Activated T-helper 17 cell treated with anti-CD3 and anti-CD28 coated beads, Interleukin-2, amount 50 U/mL, for 72 hours (primary cell): ENCODE measurements at places on chromosomes 4 and X. TPM values are rescaled to one million over a fixed set of nuclear protein-coding genes. Genes with fewer than 3 reads are reported as not detected.
A peak's percentile ranks its signal among the peaks of the same experiment; 100 is the strongest.

SUV39H1 gene
- total RNA-seq, result 24.2 TPM

DNA sequence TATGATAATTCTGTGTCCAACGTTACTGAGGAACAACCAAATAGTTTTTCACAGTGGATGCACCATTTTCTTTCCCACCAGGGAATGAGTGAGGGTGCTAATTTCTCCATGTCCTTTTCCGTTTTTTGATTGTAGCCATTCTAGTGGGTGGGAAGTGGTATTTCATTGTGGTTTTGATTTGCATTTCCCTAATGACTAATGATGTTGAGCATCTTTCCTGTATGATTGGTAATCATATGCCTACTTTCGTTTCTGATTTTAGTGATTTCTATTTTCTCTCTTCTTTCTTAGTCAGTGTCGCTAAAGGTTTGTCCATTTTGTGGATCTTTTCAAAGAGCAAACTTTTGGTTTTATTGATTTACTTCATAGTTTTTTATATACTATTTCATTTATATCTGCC is 32.1 kb upstream of the TEX13D start:
- ATAC-seq, result peak; percentile 84

ABLIM2 gene
- total RNA-seq, result 0.53 TPM

DNA sequence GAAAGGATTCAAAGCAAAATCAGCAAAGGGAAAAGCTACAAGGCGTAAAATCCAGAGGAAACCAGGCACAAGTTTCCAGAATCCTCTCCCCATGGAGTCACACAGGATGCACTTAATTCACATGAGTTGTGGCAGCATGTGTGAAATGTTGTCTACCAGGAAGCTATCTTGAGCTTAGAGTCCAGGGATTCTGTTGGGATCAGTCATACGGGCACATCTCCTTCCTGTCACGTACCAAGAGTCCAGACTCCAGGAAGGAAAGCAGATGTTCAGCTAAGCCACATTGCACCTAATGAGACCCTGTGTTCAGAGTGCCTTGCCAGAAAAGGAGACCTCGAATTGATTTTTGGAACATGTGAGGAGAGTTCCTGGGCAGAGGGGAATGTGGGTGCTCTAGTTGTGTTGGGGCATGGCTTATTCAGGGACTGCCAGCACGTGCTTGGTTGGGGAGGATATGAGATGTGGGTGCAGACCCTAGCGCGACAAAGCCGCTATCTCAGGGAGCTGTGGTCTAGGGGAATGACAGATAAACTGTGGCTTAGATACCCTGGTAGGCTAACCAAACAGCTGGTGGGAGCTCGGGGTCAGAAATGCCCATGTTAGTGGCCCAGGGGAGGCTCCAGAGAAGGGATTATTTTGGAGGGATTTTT is 70.0 kb downstream of the EVC start:
- no peak for ATAC-seq

DNA sequence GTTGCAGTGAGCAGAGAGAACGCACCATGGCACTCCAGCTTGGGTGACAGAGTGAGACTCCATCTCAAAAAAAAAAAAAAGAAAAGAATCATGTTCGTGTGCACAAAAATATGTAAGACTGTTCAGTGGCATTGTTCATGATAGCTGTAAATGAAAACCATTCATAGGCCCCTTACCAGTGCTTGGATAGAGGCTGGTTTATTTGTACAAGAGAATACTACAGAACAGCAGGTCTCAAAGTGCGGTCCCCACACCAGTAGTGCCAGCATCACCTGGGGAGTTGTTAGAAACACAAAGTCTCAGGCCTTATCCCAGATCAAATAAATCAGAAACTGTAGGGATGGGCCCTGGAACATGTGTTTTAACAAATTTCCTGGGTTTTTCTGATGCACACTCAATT is 12.7 kb upstream of the MRFAP1 start:
- no peak for ATAC-seq

STK32B gene
- not detected for total RNA-seq

MSANTD1 gene
- total RNA-seq, result 1.2 TPM

DNA sequence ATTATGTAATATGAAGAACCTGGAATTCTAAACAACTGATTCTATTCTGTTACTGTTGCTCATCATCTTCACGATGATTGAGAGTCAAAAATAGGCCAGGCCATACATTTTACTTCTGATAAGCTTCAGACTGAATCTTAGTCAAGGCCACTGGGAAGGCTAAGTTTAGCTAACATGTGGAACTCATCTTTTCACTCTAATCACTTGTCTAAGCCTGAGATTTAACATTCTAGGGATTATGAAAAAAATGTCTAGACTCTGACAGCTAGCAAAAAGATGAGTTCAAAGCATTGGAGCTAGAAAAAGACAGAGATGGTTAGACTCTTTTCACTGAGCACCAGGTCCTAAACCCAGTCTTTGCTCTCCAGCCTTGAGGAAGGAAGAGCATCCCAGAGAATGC is 656.2 kb upstream of the IGFBP7 start:
- ATAC-seq, result no peak

- ATAC-seq, result no peak
Observed at GRCh38 chr4:106676173-106676921, 307.8 kb upstream of the GIMD1 start.

DNA sequence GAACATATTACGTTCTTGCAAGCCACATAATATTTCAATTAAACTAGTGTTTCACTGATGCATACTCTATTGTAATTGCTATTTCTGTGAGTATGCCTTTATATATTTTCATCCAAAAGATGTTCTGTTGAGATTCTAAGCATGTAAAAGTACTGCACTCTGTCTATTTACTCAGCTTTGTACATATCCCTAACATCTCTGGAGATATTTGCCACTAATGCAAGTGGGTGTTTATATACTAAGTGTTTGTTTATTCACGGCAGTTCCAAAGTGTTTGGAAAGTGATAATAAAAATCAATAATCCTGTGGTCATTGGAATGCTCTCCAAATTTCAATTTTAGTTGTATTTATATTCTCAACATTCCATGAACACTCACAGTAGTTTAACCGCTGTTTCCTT is 1989.0 kb downstream of the C4orf33 start:
- ATAC-seq, result no peak

- ATAC-seq, result no peak
Observed at GRCh38 chrX:1397001-1397400, 5.1 kb upstream of the SLC25A6 start.

YTHDC1 gene
- 96.9 TPM for total RNA-seq

DNA sequence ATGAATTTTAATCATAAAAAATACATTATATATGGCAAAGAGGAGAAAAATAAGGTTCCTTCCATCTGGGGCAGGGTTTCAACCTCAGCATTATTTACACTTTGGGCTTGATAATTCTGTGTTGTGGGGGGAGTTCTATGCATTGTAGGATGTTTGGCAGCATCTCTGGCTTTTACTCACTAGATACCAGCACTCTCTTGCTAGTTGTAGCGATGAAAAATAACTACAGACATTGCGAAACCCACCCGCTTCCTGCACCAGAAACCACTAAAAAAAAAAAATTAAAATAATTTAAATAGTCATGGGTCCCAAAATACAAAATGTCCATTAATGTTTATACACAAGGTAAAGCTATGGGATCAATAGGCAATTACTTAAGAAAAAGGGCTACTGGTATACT is 52.7 kb downstream of the PPP3CA start:
- ATAC-seq, result no peak

DNA sequence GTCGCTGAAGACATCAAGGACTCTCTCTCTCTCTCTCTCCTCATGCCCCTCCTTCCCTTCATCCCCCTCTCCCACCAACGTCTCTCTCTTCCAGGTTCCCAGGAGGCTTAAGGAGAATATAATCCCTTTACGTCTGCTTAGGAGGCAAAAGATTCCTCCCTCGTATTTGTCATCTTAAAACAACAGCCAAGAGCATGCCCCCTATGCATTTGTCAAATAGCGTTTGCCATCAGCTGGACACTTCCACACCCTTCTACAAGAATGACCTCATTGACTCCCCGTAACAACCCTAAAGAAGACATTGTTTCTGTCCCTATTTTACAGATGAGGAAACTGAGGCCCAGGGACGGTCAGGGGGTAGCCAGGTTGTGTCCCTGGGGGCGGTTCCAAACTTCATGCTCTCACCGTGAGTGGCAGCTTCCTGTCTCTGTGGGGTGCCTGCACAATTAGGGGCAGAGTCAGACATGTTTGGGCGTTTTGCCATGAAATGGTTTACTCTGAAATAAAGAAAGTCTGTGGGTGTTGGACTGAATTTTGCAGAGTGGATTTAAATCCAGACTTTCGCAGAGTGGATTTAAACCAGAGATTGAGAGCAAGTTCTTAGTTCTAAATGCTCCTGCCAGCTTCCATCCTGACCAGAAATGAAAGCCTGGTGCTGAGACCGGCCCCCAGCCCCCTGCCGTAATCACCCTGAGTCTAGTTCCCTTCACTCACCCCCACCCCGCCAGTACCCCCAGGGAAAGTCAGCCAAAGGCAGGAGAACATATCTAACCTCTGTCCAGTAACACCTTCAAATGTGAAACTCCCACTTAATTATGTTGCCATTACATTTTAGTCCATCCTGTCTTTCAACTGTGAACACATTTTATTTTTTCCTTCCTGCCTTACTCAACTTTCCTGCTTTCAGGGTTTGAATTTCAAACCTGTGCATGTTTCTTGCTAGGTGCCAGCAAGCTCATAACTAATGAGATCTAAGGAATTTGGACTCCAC is 44.3 kb upstream of the TBL1X start:
- no peak for ATAC-seq

DNA sequence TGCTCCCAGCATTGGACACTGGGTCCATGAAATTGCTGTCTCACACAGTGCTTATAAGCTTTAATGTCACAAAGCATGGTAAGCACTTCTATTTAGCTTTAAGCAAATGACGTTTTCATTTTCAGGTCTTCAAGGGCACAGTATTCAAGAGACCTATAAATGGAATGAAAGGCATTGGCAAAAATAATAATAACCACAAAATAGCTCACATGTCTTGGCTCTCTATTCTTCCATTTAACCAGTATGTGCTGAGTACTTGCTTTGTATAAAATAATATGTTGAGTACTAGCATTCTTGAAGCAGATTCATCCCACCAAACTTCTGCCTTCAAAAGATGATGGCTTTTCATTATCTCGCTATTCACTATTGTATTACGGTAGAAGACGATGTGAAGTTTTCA is 203.0 kb downstream of the ADAMTS3 start:
- ATAC-seq, result no peak

SAGE1 gene
- not detected for total RNA-seq

DNA sequence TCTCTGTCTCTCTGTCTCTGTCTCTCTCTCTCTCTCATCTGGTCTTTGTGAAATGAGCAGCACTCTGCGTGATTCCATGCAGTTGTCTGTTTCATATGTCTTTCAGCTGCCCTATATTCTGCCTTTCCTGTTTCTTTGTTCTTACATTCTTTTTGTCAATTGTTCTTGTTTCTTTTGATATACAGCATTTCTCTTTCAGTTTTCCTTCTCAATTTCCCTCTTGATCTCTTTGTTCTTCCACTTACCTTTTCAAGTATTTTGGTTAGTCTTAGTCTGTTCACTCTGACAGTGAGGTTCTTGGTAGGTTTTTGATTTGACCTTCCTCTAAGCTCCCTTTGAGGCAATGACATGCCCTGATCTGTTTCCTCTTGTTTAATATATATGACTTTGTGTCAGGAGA is 20.4 kb downstream of the ZNF157 start:
- ATAC-seq, result peak; percentile 24

DNA sequence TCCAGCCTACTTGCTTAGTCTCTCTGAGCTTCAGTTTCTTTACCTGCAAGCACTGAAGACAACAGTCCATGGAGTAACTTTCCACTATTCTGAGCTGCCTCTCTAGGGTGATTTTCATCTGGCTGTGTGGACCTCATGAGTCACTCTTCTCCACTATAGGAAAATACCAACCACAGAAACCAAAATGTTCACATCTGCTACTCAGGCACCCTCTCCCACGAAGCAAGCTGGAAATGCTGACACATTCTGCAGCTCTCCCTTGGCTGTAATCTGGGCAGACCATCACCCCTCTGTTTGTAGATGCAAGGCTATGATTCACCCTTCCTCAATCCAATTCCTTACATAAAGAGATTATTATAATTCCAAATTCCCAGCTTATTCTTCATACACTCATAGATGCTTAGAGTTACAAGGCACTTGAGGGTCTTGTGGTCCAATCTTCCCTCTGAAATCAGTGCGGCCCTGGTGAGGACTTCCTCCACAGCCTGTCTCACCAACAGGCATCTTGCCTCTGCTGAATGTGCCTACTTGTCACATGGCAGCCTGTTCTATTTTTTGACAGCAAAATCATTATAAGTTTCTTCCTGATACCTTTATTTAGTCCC is 97.0 kb upstream of the LNX1 start:
- ATAC-seq, result peak; percentile 84

DNA sequence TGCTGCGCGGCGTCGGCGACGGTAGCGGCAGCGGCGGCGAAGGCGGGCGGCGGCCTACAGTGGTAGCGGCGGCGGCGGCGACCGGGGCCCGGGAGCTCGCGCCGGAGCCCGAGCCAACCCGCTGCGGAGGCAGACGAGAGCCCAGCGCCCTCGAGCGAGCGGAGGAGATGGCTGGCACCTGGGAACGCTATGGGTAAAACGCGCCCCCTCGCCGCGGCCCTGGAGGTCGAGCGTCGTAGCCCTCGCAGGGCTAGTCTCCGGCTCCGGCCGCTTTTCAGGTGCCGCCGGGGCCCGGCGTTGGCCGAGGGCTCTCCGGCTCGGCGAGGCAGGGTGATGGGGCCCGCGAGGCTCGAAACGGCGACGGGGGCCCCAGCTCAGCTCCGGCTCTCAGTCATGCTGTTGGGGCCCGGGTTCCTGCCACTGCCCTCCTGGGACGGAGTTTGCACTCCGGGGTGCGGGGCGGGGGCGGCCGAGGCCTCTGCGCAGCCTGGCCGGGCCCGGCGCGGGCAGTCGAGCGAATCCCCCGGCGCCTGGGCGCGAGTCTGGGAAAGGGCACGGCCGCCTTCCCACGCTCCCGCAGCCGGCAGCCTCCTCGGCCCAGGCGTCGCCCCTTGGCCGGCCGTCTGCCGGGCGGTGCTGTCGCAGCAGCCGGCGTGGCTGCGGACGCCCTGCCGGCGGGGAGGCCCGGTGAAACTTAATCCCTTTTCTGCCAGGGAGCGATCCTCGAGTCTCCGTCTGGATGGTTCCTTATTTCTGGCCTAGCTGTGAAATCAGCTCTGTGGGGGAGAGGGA is 768 bp downstream of the MID2 start:
- peak; percentile 50 for ATAC-seq

GAB1 gene
- total RNA-seq, result 0.48 TPM

GRCh38 chr4:83115656-83116285 is 1.2 kb upstream of the PLAC8 start:
- ATAC-seq, result no peak

DNA sequence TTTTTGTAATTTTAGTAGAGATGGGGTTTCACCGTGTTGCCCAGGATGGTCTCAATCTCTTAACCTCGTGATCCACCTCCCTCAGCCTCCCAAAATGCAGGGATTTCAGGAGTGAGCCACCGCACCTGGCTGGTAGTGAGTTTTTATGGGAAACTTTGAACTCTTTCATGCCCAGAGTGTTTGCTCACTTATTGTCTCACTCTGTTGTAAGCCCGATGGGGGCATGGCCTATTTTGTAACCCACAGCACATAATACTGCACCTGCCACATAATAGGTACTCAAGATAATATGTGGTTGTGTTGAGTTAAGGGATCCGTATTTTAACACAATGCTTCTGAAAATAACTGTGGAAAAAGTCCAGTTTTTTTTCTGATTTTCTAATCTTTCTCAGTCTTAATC is 109.6 kb upstream of the GIMD1 start:
- ATAC-seq, result no peak
